ENCODE measurements at places on chromosomes 2 and 18.

GRCh38 chr2:188610827-188611226 lies 319.2 kb downstream of the GULP1 start:
- DNase-seq = no peak

GRCh38 chr2:10410001-10410822 lies 37.9 kb downstream of the ODC1 start:
- no peak for DNase-seq

DNA sequence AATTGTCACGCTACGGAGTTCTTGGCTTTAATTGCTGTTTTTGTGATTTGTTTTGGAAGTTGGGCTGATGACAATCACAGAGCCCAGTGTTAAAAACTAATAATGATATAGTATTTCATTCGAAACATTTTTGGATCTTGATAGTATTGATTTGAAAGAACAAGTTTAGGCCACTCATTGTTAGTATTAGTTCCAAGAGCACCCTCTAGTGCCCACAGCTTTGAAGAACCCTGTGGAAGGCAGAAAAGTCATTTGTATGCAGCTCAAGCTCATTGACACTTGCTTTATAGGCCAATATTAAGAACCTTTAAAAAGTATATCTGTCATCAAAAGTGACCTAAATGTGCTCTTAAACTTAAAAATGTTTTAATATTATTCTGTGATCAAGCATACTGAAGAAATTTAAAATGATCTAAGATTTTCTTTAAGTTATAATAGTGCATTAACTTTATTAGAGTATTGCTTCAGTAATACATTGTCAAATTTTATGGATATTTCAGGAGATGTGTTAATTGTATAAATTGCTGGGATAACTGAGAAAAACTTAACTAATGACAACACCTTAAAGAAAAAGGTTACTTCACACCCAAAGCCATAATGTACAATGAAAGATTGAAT lies 191.0 kb downstream of the GRB14 start:
- DNase-seq = no peak

GRCh38 chr2:54773838-54774237 lies 50.4 kb downstream of the EML6 start:
- no peak for DNase-seq

DNA sequence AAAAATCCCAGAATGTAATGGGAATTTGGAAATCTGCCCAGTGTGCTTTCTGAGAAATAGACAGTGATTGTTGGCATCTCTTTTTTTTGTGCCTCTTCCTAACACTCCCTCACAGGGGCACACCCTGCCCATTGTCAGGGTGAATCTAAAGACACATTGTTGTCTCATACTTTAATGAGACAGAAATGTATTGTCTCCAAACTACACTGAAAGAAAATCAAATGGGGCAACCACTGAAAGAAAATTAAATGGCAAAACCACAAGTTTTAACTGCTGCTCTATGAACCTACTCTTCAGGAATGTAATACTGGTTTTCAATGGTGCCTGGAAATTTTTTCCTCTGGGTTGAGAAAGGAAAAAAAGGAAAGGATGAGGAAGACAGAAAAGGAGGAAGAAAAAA lies 43.2 kb upstream of the GLS start:
- DNase-seq = no peak

DNA sequence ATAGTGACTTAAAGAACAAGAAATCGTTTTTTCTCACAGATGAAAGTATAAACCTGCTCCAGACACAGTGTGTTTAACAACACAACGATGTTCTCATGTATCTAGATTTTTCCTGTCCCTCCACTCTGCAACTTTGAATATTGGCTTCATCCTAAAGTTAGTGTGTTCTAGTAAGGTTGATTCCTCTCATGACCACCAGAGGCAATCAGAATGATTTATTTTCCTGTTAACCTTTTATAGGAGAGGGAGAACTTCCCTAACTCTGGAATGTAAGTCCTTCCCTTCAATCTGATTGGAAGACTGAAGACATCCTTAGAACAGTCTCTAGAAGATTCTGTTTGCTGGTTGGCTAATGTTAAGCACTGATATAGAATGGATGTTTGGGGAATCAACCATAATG lies 41.0 kb upstream of the TAF4B start:
- DNase-seq = no peak

GRCh38 chr2:184654945-184655344 lies 56.6 kb downstream of the ZNF804A start:
- no peak for DNase-seq

DNA sequence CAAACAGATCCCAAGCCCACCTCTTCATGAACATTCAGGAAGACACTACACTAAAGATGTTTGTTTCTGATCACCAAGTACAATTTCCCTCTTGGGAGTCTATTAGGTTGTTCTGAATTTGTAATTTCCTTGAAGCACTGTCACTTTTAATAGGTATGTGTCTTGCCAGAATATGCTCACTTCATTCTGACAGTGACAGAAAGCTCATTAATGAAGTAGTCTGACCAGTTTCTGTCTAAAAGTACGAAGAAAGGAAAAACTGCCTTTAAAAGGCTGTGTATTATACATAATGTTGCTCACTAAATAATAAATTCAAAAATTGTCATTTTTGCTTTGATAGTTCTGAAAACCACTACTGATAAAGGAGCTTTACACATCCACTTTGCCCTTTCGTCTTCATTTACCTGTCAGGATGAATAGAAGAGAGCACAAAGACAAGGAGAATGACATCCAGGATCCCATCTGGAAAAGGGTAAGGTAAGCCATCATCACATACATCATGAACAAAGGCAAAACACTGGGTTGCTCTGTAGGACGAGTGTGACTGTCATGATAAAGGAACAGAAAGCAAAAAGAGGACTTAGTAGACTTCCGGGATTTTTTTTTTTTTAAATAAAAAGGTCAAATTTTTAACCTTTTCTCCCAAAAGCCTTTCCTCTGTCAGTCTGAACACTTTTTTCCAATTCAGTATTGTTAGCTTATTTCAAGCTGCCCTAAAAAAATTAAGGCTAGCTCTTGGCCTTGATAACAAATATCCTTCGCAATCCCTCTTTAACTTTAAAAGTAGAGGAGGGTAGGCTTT lies 103.4 kb downstream of the METTL8 start:
- no peak for DNase-seq

GRCh38 chr18:14905350-14905749 lies 157.4 kb downstream of the ANKRD30B start:
- no peak for DNase-seq

- DNase-seq = no peak
These were observed 34.2 kb upstream of the TTR start for GRCh38 chr18:31557446-31557845.

DNA sequence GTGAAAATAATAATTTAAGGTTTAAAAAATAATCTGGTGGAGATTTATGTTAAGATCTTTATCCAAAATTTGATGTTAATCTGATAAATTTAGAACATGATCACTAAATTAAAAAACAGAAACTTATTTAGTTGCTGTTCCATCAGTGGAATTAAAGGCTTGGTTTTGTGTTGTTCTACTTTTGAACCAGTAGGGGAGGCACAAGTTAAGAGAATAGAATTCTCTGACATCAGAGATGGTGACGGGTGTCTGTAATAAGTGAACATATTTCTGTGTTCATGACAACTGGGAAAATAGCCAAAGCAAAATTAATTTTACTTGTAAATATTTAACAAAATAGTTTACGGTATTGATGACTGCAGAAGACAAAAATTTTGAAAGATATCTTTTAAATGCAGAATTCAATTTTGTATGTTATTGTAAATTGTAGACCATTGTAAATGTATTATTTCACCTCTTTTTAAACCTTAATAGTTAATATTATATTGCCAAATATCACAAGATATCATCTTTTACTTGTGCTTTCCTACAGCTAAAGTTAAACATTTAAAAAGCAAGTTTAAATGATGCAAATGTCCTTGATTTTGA lies 106.0 kb downstream of the UBR3 start:
- no peak for DNase-seq

- DNase-seq = no peak
These were observed 345.9 kb upstream of the HS6ST1 start for GRCh38 chr2:128664499-128664971.

GRCh38 chr2:12731701-12732280 lies 15.1 kb downstream of the TRIB2 start:
- no peak for DNase-seq

DNA sequence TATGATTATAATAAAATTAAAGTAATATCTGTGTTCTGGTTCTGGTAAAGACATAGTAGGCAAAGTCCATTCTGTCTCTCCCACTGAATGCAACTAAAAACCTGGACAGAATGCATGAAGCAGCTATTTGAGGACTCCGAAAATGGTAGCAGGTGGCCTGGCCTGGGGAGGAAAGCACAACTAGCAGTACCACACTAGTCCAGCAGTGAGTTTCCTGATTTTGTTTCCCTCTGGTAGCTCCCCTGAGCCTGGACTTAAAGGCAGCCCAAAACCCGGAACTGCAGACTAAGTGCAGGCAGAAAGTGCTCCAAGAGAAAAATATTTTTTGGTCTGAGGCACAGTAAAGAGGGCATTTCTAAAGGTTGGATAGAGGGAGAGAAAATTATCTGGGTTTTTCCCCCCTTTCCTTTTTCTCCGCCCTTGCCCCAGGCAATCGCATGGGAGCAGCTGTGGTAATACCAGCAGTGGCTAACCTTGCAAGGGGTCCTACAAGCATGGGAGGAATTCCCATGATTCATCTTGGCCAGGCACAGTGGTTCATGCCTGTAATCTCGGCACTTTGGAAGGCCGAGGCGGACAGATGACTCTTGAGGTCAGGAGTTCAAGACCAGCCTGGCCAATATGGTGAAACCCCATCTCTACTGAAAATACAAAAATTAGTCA lies 32.3 kb downstream of the ASXL2 start:
- DNase-seq = no peak

DNA sequence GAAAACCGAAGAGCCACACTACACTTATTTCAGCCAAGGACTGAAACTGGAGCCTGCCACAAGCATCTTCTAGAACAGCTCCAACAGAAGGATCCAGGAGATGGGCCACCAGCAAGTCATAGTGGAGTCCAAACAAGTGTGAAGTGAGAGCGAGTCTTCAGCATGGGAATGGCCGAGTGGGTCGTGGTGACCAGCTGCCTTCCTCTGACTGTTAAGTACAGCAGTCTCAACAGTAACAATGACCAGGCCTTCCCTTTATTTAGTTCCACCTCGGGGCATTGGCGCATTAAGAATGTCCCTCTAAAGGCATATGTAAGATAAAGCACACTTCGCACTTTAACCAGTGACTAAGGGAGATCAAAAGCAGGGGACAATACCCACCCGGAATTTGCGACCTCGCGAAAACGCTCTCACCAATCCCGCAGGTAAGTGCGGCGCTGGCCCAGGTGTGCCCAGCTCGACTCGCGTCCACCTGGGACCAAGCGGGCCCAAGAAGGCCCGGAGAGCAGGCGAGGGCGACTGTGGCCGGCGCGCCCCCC lies 1.1 kb downstream of the L3MBTL4 start:
- DNase-seq = no peak

- no peak for DNase-seq
These were observed 170.5 kb downstream of the EIPR1 start for GRCh38 chr2:3207091-3207491.

GRCh38 chr18:7809455-7809854 lies 242.3 kb downstream of the PTPRM start:
- no peak for DNase-seq

- no peak for DNase-seq
These were observed 119.1 kb upstream of the STPG4 start for GRCh38 chr2:47274054-47274782.

GRCh38 chr2:219864154-219864553 lies 236.7 kb downstream of the SLC4A3 start:
- DNase-seq = no peak

DNA sequence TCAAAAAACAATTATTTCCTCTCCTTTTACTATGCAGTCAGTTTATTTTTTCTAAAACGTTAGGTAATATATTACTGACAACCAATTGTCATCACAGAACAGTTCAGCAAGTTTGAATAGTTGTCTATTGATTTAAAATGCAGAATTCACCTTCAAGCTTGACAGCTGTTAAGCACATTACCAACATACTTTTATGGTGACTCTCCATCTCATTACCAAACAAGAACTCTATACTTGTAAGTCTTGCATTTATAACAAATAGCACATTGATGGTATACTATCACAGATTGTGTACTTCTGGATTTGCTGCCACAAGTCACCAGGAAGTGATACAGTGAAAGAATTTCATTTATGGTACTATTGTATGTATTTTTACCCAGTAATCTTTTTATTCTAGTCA lies 99.4 kb upstream of the PPP1CB start:
- DNase-seq = no peak

DNA sequence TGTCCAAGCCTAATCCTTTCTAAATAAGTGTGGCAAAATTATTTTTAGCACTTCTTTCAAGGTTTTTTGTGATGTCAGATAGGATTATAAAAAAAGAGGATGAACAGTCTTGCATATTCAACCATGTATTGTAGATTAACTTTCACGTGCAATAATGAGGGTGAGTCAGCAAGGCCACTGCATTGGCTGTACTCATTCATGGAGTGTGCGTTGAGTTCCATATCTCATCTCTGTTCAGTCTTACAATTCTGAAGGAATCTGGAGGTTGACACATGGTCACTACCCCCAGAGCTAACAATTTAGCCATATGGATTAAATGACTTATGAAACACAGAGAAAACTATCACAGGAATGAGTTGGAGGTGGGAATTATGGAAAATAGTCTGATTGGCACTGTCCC lies 810.5 kb downstream of the SLC4A3 start:
- DNase-seq = no peak

- no peak for DNase-seq
These were observed 36.0 kb downstream of the UXS1 start for GRCh38 chr2:106158131-106158530.

- no peak for DNase-seq
These were observed 54.4 kb downstream of the TMEFF2 start for GRCh38 chr2:192140236-192140839.

GRCh38 chr2:208139447-208139846 lies 6.5 kb downstream of the CRYGB start:
- no peak for DNase-seq

- DNase-seq = no peak
These were observed 93.5 kb upstream of the NEDD4L start for GRCh38 chr18:57950542-57950941.

GRCh38 chr2:68098291-68098797 lies 35.5 kb upstream of the C1D start:
- DNase-seq = no peak

DNA sequence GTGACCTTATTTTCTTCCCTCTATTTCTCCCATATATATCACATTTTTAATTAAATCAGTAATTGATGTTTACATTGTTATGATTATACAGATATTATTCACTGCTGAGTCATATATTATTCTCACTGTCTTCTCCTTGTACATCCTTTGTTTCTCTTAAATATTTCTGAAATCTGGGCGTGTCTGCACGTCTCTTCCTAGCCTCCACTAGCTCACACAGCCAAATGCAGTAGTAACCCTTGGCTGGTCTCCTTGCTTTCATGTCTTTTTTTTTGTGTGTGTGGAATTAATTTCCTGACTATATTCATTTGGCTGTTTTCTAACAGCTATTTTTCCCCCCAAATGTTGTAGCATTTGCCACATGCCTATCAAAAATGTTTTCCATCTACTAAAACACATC lies 15.8 kb downstream of the CCNYL1 start:
- DNase-seq = no peak

GRCh38 chr2:130766037-130766436 lies 10.7 kb downstream of the AMER3 start:
- DNase-seq = no peak

- DNase-seq = no peak
These were observed 44.3 kb downstream of the RDH14 start for GRCh38 chr2:18516112-18516511.

Data from stimulated activated naive CD4-positive, alpha-beta T cell (primary cell).